LHCN-M2 (cell line): ENCODE measurements at places on chromosomes 3 and 15.

GRCh38 chr3:186241910-186242821 lies 119.9 kb downstream of the DGKG start:
- peak; percentile 90 for DNase-seq

- peak; percentile 56 for DNase-seq
Observed at GRCh38 chr3:124786511-124787241, 56.4 kb downstream of the UMPS start.

DNA sequence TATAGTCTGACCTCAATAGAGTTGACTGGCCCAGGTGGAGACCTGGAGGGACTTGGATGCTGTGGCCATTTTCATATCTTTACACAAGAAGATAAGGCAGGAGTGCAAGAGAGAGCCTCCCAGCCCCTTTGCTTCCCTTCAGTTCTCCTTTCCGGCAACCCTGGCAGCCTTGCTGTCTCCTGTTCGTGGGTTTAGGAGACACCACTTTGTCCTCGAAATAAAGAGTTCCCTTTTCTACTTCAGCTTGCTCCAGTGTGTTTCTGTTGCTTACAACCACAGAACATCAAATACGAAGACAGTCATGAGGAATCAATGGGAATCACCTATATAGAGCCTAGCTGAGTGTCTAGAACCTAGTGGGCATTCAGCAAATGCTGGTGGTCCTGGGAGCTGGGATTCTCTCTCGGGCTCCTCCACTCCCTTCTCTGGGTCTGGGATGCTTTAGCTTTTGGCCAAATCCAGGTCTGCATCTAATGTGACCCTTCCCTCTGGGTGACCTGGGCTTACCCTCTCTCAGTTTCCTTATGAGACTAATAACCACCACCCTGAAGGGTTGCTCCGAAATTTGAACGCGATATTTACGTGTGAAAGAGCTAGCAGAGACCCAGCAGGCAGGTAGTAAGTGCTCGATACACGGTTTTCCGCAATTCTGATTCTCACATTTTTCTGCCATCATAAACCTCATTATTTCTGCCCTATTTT lies 44.5 kb downstream of the PCSK6 start:
- no peak for DNase-seq

GRCh38 chr15:77418966-77419835 lies 703 bp downstream of the PEAK1 start:
- DNase-seq: peak; percentile 30

DNA sequence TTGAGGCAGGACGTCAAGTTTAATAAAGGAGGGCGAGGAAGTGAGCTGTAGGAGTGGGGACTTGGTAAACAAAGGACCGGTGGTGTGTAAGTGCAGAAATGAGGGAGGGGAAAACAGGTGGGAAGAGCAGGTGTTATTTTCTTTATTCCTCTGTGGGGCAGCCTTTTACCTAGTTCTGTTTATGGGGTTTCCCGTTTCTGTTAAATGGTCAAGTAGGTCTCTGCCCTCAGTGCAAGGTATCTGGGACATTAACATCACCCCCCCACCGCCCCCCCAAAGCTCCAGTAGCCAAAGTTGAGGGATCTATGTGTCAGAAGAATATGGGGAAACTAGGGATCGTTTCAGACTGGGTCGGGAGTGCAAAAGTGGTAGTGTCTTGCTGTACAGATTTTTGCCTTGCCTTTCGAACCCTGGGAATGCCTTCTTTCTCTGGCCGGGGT lies 893 bp downstream of the MGA start:
- DNase-seq: peak; percentile 5

DNA sequence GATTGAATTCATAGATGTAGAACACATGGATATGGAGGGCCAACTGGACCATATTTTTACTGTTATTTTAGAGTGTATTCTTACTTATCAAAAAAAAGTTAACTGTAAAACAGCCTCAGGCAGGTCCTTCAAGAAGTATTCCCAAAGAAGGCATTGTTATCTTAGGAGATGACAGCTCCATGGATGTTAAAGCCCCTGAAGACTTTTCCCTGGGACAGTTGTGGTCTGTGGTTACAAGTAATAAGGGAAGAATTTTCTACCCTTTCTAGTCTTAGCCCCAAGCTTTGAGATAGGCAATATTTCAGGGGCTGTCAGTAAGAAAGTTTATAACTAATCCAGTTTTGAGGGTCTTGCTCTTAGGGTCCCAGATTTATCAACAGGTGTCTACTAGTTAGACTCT lies 62.5 kb downstream of the LRRC49 start:
- DNase-seq: peak; percentile 51

GRCh38 chr3:55789516-55789915 lies 302.4 kb upstream of the WNT5A start:
- DNase-seq: no peak

GRCh38 chr3:133487920-133488540 lies 85.5 kb upstream of the CDV3 start:
- DNase-seq: no peak
